ENCODE measurements at places on chromosomes 2 and 18.

- DNase-seq = no peak
These were observed 39.1 kb downstream of the FBXO11 start for GRCh38 chr2:47867205-47867604.

GRCh38 chr2:162989507-162989906, 150.9 kb upstream of the KCNH7 start:
- DNase-seq = peak; percentile 11

GRCh38 chr2:37625796-37626571, 45.5 kb downstream of the CDC42EP3 start:
- no peak for DNase-seq

DNA sequence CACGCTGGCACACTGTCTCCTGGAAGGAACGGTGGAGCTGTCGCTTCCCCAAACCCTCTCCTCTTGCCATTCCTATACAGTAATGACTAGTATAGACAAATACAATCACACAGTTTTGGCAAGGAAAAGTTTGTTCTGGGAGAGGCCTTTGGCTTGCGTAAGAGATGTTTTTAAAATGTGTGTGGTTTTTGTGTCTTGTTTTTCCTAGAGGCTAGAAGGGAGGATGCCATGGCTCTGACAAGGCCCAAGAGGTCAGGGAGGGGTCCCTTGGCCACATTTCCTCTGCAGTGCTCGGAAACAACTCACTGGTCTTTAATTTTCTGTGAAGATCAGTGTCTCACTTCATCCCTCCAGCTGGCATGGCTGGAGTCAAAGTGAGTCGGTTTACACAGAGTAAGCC, 195.9 kb downstream of the SH3RF3 start:
- DNase-seq = no peak

GRCh38 chr2:135844301-135844895, 7.4 kb upstream of the LCT start:
- no peak for DNase-seq

GRCh38 chr2:101113441-101114267, 37.5 kb downstream of the TBC1D8 start:
- DNase-seq = peak; percentile 37

- no peak for DNase-seq
These were observed 66.5 kb upstream of the TNFRSF11A start for GRCh38 chr18:62258616-62259015.

GRCh38 chr2:42125841-42126594, 43.1 kb upstream of the EML4 start:
- no peak for DNase-seq

- DNase-seq = no peak
These were observed 105.3 kb upstream of the SIX3 start for GRCh38 chr2:44836174-44836573.

- DNase-seq = no peak
These were observed 44.5 kb upstream of the CHN1 start for GRCh38 chr2:175049661-175050060.

DNA sequence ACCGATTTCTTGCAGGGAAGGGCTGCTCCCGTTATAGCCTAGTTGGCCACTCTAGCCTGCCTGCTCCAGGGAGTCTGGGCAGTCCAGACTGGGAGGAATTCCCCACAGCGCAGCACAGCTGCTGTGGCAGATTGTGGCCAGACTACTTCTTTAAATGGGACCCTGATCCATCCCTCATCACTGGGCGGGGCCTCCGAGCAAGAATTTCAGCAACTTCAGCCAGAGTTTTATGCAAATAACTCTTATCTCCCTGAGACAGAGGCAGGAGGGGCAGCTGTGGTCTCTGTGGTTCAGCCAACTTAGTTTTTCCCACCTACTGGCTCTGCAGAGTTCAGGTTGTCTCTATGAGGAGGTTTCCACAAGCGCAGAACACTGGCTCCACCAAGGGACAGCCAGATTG, 1583.2 kb downstream of the SUCLG1 start:
- DNase-seq = no peak

GRCh38 chr2:99638791-99639190, 149.0 kb upstream of the REV1 start:
- no peak for DNase-seq
